Stimulated activated CD4-positive, alpha-beta T cell treated with anti-CD3 and anti-CD28 coated beads, Interleukin-1b, Interleukin-23, amount 100 ng/mL, for 1 hour (primary cell): ENCODE measurements at places on chromosomes 12 and 14.

- DNase-seq: no peak
These were observed 36.1 kb upstream of the CCDC88C start for GRCh38 chr14:91453744-91454143.

GRCh38 chr14:50001151-50001998, 108.5 kb downstream of the ARF6 start:
- DNase-seq: peak; percentile 34

DNA sequence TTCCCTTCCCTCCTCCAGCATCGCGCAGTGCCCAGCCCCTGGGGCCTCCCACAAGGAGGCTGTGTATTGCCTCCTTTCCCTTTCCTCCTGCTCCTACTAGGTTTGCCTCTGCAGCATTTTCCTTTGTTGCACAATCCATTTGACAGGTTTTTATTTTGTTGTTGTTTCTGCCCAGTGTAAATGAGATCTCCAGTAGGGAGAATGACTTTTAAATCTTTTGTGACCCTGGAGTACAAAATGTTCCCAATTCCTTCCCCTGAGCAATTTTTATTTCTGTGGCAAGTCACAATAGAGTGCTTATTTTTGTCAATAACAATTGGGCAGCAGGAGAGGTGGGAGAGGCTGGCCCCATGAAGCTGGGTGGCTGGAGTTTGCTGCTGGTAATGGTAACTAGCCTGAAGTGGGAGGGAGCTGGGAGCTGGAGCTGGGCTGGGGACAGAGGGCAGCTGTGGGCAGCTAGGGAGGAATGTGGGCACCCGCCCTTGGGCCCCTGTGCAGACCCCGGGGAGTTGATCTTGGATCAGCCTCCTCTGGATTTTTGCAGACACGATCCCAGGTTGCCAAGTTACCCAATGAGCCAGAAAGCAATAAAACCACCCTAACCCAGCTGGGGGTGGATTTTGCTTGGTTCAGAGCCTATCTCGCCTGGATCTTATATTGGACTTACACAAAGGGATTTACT, 160.1 kb downstream of the KTN1 start:
- no peak for DNase-seq

- DNase-seq: no peak
These were observed 92.1 kb upstream of the KRR1 start for GRCh38 chr12:75603475-75603874.

DNA sequence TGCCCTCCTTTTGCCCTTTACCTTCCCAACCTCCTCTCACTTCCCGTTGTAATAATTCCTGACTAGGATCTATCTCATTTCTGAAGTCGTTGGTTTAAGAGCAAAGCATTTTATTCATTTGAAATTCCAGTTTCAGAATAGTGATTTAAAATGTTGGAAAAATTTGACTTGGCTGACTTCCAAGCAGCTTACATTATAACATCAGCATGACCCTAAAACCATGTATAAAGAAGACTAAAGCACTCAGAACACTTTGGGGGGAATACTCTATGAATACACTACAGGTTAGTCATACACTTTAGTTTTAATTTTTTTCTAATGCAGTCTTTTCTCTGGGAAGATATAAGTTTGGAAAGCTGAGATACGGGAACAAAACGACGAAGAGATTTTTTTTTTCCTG, 161.1 kb downstream of the BTG1 start:
- no peak for DNase-seq
